ENCODE measurements at places on chromosomes 4 and X.
A peak's percentile ranks its signal among the peaks of the same experiment; 100 is the strongest.

DNA sequence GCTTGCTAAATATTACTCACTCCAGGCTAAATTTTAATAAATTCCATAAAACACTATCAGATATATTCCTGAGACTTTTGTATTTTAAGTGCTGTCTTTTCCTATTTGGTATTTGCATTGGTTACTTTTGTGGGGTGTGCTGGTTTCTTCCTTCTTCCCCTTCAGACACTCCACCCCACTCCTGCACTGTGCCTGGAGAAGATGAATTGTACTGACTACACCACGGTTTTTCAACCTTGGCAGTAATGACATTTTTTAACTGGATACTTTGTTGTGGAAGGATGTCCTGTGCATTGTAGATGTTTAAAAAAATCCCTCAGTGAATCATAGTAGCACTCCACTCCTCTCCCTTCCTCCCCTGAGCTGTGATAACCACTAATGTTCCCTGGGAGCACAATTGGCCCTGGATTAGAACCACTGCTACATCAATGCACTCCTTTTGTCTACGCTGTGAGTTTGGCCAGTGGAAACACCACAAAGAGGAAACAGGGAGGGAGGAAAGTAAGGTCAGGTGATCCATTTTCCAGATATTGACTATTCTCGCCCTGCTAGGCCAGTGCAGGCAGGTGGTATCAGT is 36.3 kb downstream of the SNCA start:
- DNase-seq, result no peak

GRCh38 chrX:40279762-40280161 is 182.0 kb upstream of the BCOR start:
- DNase-seq, result no peak

DNA sequence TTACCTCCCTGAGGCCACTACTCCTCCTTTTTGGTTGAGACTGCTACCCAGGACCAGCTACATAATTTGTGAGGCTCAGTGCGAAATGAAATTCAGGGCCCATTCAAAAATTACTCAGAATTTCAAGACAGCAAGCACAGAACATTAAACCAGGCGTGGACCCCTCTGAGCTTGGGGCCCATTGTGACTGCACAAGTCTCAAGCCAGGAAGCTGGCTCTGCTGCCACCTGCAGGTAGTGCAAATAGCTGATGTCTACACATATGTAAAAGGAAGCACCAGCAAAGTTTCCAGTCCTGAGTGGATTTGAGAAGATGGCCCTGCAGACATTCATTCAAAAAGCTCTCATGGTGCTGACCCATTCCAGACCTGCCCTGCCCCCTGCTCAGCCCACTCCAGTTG is 213.4 kb upstream of the LNX1 start:
- DNase-seq, result peak; percentile 7

GRCh38 chr4:7206911-7207567 is 14.7 kb downstream of the SORCS2 start:
- DNase-seq, result no peak

- DNase-seq, result no peak
Measured at GRCh38 chrX:14022019-14022418, 7.7 kb downstream of the GEMIN8 start.

DNA sequence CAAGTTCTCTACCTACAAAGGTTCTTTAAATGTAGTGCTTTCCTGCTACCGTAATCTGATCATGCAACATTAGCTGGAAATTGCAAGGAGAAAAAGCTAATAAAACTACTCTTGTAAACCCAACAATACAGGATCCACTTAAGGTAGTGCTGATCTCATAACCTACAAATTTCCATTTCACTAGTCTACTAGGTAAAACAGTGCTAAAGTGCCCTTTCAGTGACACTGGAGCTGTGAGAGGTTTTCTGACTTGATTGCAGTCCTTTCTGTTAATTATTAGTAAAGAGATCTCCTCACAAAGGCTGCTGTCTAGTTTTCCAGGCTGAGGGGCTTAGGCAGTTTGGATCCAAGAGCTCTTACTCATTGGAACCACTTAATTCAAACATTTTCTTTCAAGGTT is 1118.7 kb downstream of the SH3BGRL start:
- DNase-seq, result no peak

GRCh38 chr4:74793757-74794381 is 454 bp downstream of the BTC start:
- peak; percentile 14 for DNase-seq

DNA sequence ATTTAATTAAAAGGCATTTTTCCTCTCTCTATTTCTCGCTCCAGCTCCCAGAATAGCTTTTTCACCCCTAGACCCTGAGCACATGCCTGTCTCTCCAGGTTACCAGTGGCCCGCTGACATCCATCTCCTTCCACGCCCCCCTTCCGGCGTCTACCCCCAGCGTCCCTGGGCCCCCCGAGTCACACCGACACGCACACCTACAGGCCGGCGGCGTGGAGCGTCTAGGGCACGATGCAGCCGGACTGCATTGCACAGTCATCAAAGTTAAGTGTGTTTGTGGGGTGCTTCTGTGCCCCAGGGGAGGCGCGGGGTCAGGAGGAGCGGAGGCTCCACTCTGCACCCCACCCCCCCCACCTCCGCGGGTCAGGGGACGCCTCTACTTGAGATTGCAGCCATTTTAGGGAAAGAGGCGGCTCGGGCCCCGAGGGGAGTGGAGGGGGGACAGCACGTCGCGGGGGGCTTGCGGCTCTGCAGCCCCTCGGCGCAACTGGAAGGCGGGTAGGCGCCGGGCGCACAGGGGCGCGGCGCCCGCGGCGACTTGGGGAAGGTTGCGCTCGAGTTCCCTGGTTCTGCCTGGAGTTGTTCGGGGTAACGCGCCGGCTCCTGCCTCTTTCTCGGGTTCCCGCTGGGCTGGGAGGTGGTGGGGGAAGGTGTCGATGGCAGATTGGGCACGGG is 112.7 kb downstream of the DHX15 start:
- DNase-seq, result peak; percentile 32

DNA sequence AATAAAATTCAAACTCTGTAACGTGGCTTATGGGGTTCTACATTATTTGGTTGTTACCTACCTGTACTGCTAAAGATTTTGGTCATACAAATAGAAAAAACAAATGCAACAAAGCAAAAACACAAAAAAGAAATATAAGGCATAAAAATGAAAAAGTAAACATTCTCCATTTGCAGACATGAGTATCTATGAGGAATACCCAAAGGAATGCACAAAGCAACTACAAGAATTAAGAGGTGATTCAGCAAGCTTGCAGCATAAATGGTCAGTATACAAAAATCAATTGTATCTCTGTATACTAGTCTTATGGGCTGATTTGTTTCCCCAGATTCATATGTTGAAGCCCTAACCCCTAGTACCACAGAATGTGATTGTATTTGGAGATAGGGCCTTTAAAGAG is 3.6 kb upstream of the PDE5A start:
- DNase-seq, result no peak

GRCh38 chr4:70734168-70734954 is 12.6 kb downstream of the RUFY3 start:
- peak; percentile 25 for DNase-seq

- no peak for DNase-seq
Measured at GRCh38 chrX:25191403-25191802, 175.6 kb upstream of the ARX start.

DNA sequence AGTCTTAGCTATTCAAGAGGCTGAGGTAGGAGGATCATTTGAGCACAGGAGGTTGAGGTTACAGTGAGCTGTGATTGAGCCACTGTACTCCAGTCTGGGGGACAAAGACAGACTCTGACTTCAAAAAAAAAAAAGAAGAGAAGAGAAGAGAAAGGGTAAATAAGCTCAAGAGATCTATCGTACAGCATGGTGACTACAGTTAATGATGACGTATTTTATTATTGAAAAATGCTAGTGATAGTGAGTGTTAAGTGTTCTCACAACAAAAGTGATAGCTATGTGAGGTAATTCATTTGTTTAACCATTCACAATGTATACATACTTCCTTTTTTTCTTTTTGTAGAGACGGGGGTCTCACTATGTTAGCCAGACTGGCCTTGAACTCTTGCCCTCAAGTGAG is 121.5 kb upstream of the RPL34 start:
- DNase-seq, result no peak

GRCh38 chr4:148171596-148171995 is 270.6 kb downstream of the NR3C2 start:
- no peak for DNase-seq

DNA sequence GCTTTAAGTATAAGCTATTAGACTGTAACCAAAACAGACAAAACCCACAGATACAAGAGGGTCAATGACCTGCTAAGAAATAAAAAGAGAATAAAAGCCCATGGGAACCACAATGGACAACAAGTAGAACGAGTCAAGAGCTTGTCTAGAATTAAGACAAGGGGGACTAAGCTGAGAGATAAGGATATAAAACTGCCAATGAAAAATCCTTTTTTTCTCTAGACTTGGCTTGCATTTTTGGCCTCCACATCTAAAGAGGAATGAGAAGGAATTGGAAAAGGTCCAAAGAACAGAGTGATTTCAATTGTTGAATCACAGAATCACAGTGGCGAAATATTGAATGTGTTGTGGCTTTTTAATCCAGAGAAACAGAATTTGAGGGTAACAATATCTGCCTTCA is 135.7 kb downstream of the QDPR start:
- DNase-seq, result no peak

DNA sequence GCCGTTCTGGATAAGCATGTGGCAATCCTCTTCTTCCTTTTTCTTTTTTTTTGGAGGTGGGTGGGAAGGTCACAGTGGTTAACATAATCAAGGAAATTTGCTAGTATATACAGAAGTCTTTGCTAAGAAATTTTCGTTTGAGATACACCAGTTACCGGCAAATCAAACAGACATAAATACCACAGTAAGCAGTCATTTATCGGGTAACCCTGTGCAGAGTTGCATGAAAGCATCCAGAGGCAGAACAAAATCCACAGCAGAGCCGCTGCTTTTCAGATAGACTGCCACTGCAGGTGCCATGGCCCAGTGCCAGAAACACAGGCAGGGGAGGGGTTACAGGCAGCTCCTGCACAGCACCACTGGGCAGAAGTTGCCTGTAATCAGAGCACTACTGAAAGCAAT is 179.1 kb upstream of the MAB21L2 start:
- DNase-seq, result no peak

DNA sequence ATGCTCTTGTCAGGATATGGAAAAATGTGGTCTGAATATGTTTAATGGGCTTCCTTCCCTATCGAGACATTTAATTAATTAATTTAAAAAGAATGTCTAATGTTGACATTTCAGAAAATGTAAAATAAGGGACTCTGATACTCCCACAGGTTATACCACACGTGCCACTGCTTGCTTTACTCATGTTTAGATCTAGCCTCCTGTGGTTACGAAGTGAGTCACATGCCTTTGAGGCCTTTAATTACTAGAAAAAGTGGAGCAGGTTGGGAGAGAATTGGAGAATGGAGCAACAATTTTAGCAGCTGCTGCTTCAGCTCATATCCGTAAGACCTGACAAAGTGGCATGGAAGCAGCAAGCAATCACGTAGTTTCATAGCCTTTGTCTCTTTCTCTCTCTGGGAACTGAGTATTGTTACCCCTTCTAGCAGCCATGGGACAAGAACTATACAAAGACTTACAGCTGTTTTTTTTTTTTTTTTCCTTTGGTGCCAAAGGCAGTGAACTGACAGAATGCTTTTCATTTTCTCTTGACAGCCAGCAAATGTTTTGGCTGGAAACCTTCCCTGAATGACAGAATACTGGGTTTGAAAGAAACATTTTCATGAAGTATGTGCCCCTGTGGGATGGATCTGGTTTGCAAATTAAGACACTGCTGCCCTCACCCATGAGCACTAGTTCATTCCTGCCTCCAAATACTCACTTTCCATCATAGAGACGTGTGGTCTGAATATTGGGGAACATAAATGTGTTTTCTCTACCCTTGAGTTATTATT is 355.1 kb upstream of the PABPC5 start:
- DNase-seq, result no peak

- DNase-seq, result peak; percentile 39
Measured at GRCh38 chr4:139083607-139083955, 68.0 kb downstream of the NOCT start.

DNA sequence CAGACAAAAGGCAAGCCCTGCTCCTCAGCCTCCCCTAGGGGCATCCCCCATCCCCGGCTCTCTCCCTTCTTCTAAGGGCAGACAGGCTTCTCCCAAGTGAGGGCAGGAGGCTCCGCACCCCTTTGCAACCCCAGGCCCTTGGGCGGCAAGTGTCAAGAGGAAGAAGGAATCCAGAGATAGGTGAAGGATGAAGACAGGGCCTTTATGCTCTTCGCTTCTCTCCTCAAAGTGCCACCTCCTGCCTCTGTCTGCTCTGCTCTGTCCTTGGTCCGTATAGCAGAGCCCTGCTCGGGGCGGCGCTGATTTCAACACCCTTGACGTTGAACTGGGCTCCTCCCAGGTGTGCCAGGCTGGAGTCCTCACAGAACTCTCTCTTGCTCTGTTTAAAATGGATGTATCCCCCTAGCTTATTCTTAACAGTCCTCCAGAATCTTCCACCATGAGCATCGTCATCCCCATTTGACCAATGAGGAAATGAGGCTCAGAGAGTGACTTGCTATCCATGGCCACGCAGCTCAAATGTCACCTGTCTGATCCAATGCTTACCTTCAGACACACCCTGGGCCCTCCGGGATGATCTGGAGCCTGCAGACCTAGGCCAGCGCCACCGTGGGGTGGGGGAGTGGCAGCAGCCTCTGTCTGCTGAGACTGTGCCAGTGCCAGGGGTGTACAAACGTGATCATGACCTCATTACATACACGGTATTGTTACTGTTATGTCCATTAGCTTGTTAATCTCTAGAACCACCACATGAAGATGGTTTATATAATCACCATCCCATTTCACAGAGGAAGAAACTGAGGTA is 99.8 kb downstream of the PHKA2 start:
- no peak for DNase-seq

GRCh38 chr4:113869743-113870375 is 108.3 kb upstream of the CAMK2D start:
- no peak for DNase-seq

- no peak for DNase-seq
Measured at GRCh38 chrX:87517571-87518141, at the start of gene KLHL4. Gene KLHL4 (plus strand): TSS chrX:87517802. CDS start chrX:87517894, 92 bp downstream.

- no peak for DNase-seq
Measured at GRCh38 chrX:71131510-71131909, 13.1 kb downstream of the MED12 start.

DNA sequence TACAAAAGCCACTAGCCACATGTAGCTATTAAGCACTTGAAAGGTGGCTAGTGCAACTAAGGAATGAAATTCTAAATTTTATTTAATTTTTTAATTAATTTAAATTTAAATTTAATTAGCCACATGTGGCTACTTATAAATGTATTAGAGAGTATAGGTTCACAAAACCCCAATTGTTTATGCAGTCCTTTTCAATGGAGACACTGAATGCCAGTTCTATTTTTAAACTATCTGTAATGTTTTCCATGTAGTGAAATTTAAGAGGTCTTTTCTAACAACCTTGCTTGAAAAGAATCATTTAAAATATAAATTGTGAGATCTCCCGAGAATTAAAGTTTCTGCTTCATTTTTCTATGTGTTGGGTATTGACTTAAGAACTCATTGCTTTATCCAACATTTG is 153.0 kb downstream of the REELD1 start:
- no peak for DNase-seq

- no peak for DNase-seq
Measured at GRCh38 chr4:113447769-113448168, 313.8 kb downstream of the CAMK2D start.

GRCh38 chr4:112633477-112634235 is 3.1 kb downstream of the ZGRF1 start:
- DNase-seq, result no peak

Data from GM12891 (cell line).